ENCODE measurements at places on chromosomes 1 and 21.

GRCh38 chr21:40905251-40905650 lies 58.3 kb upstream of the DSCAM start:
- DNase-seq: no peak

DNA sequence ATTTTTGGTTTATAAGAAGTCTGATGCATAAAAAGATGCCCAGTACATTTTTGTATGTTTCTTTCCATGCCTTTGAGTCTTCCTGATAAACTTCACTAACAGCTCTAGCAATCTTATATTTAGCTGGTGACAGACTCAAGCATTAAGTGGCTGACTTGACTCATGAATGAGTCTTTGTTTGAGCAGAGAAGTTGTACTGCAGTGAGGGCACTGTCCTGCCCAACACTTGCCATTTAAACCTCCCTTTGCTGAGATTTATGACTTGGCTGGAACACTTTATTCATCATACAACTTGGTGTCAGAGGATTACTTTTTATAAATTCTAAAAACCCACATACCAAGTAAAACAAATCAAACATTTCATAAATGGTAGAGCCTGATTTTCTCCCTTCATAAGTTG lies 14.6 kb upstream of the CAMSAP2 start:
- DNase-seq: no peak

GRCh38 chr1:25695771-25696311 lies 79.2 kb downstream of the MAN1C1 start:
- DNase-seq: no peak

DNA sequence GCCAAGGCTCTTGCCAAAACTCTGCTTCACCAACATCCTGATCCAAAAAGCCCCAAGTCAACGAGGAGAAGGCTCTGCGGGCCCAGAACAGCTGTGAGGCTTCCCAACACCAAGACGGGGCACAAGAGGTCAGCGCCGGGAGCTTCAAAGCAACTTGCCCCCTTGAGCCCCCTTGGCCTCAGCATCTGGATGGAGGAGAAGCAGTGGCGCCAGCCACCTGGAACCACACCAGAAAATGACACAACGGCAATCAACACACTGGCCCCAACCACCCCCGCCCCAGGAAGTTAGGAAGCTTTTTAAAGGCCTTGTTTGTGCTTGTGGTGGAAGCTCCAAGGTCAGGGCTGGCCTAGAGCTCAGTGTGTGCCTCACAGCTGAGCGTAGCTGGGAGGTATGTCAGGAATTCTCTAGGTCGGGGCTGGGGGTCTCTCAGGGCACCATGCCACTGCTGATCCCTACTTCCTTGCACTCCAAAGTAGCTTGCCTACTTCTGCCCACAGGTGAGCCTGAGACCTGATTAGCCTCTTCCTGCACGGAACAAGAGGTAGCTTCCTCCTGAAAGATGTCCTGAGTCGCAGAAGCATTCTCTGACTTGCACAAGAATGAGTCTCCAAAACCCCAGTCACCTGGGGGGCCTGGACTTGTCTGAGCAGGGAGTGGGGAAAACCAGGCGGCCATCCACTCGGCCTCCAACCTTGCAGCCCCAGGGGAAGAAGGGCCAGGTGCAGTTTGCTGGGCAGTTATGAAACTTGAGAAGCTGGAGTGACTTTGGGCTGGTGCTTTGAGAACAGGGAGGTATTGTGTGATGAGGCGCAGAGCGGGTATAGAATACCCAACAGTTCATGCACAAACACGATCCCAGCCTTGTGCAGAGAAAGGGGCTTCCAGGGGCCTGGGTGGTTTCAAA lies 9.7 kb upstream of the SRP9 start:
- DNase-seq: peak; percentile 55

DNA sequence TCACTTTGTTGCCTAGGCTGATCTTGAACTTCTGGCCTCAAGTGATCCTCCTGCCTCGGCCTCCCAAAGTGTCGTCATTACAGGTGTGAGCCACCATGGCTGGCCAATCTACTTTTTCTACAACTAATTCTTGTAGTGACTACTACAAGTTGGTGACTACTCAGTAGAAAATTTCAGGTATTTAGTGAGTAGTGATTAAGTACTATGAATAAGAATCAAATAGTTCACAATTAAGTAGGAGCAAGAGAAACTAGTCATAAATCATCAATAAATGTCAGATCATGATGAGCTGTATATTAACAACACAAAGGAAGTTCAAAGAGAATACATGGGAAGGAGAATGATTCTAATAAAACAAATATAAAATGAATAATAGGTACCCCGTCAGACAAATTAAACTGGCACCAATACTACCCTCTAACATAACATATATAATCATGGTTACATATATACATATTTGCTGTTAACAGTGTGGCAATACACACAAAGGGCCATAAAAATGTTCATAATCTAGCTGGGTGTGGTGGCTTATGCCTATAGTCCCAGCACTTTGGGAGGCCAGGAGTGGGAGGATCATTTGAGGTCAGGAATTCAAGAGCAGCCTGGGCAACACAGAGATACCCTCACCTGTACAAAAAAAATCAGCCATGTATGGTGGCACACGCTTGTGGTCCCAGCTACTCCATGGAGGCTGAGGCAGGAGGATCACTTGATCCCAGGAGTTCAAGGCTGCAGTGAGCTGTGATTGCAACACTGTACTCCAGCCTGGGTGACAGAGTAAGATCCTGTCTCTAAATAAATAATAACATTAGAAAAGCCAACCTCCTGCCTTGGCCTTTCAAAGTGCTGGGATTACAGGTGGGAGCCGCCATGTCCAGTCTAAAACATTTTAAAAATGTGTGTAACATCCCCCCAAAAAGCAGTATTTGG lies 19.1 kb downstream of the YY1AP1 start:
- no peak for DNase-seq

DNA sequence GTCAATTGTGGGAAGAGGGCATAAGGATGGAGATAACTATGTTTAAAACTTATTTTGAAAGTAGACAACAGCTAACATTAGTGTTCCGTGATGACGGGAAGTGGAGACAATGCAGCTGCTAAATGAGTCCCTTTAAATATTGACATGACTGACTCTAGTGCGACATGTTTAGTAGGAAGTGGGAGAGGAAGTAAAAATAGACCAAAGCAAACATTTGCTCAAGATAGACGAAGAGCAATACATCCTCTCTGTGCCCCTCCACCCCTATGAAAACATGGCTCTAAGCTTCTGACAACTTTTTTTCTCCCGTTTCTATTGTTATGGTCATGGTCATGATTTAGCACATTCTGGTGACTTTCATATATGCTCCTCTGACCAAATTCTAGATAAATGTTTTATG lies 60.0 kb upstream of the HMCN1 start:
- no peak for DNase-seq

GRCh38 chr1:226645279-226645976 lies 93.7 kb downstream of the ITPKB start:
- DNase-seq: no peak

GRCh38 chr1:245516284-245516759 lies 361.5 kb downstream of the KIF26B start:
- DNase-seq: no peak

GRCh38 chr1:43056981-43057391 lies 98.3 kb upstream of the SLC2A1 start:
- DNase-seq: no peak

DNA sequence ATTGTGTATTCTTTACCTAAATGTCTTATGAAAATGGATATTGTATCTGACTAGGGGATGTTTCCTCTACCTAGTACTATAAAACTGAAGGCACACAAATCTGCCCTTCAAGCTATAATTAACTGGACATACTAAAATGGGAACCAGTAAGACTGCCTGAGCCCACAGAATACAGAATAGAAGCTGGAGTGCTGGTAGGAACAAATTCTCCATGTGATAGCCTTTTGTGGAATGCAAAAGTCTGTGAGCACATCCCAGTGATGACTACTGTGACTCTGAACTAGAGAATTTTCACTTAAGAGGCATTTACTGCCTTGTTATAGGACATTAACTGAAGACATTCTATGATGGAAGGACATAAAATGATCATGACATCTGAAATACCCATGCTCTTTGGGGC lies 30.3 kb downstream of the KIFAP3 start:
- DNase-seq: no peak

DNA sequence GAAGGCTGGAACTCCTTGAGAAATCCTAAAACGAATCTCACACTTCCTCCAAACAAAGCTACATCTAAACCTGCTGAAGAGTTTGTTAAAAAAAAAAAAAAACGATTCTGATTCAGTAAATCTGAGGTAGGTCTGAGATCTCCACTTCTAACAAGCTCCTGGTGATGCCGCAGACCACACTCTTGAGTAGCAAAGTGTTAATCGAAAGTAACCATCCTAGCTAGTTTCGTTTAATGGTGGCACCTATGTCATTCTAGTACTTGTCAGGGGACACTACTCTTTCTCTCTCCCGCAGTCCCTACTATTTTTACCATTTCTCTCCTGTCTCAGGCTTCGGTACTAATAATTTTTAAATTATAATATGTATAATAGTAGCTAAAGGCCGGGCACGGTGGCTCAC lies 2.1 kb downstream of the CLCC1 start:
- DNase-seq: no peak

- peak; percentile 47 for DNase-seq
Observed at GRCh38 chr1:112714313-112715263, 544 bp downstream of the PPM1J start.
